ENCODE measurements at places on chromosomes 12 and 14.
A peak's percentile ranks its signal among the peaks of the same experiment; 100 is the strongest.

- no peak for DNase-seq
Observed at GRCh38 chr14:40911141-40911540, 695.5 kb upstream of the LRFN5 start.

DNA sequence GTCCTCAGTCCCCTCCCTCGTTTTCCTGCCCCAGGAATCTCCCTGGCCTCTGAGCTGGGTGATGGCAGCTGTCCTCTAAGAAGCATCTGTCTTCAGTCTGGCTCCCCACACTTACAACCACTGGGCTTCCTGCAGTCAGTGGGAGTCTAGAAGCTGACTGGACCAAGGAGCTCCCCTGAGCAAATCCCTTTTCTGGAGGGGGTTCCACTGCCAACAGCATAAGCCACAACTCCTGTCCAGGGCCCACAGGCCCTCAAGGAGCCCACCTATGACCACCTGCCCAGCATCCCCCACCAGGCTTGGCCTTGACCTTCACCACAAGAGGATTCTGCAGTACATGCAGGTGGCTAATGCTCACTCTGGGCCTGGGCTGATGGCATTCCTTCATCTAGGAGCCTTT is 4.1 kb downstream of the RDH16 start:
- no peak for DNase-seq

GRCh38 chr12:70482764-70483163 is 116.7 kb downstream of the KCNMB4 start:
- DNase-seq: no peak

GRCh38 chr12:1830981-1831963 is 10.9 kb downstream of the LRTM2 start:
- peak; percentile 76 for DNase-seq

- DNase-seq: peak; percentile 41
Observed at GRCh38 chr12:129911428-129912049, 7.7 kb upstream of the TMEM132D start.

GRCh38 chr14:77990337-77990736 is 179.8 kb upstream of the NRXN3 start:
- DNase-seq: no peak

- DNase-seq: no peak
Observed at GRCh38 chr12:117073611-117074010, 25.6 kb downstream of the TESC start.

Data from left renal pelvis (tissue), 4 donors.